GM13976 (cell line): ENCODE measurements at places on chromosomes 1 and 21.

DNA sequence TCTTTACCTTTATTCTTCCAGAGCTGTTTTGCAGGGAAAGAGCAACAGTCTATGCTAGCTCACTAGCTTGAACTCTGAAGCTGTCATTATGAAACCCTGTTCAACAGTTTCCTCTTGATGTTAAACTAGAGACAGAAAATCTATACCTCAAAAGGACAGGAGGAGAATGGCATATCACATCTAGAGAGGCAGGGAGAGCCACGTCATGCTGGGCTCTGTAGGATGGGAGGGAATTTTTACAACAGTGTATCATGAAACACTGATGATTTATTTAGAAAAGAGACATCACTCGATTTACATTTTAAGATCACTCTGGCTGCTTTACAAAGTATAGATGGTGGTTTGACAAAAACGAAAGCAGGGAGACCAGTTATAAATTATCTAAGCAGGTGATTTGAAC lies 224.9 kb upstream of the COA6 start:
- no peak for DNase-seq

- no peak for DNase-seq
These were observed 144.5 kb downstream of the NTMT2 start for GRCh38 chr1:170290276-170290675.

- no peak for DNase-seq
These were observed 1.6 kb downstream of the LCE7A start for GRCh38 chr1:152861374-152861773.

DNA sequence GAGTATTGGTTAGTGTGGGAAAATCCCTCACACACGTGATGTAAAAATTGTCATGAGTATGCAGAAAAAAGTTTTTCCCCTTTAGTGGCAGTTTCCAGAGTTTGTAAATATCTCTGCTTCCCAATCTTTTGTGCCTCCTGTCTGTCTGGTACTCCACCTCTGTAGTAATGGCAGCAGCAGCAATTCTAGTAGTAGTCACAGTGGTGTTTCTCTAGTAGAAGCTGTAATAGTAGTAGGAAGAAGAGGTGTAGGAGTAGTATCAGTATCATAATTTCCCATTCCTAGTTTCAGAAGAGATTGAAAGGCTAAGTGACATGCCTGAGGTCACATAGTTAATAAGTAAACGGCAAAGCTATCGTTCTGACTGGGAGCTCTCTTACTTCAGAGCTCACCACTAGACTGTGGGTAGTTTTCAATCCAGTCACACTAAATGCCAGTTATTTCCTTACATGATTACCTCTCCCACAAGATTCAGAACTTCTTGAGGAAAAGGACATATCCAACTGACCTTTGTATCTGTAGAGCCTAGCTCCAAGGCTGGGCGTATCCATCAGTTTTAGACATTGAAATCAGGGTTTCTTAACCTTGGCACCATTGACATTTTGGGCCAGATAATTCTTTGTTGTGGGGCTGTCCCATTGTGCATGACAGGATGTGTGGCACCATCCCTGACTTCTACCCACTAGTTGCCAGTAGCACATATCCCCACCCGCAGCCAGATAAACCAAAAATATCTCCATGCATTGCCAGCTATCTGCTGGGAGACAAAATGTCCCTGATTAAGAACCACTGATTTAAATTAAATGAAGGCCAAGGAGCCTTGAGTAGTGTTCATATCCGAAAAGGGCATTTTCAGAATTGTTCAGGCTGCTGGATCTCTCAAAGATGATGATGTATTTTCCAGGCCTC lies 135.9 kb downstream of the FGGY start:
- peak; percentile 46 for DNase-seq
